ENCODE measurements at places on chromosomes 2 and 18.

- DNase-seq = no peak
These were observed 43.3 kb upstream of the LDLRAD4 start for GRCh38 chr18:13175266-13175665.

GRCh38 chr2:24793761-24794435, 673 bp downstream of the CENPO start:
- DNase-seq = peak; percentile 71

- DNase-seq = no peak
These were observed 4.7 kb upstream of the STAT1 start for GRCh38 chr2:191018643-191019119.

GRCh38 chr2:38850045-38850444, 25.7 kb downstream of the DHX57 start:
- no peak for DNase-seq

DNA sequence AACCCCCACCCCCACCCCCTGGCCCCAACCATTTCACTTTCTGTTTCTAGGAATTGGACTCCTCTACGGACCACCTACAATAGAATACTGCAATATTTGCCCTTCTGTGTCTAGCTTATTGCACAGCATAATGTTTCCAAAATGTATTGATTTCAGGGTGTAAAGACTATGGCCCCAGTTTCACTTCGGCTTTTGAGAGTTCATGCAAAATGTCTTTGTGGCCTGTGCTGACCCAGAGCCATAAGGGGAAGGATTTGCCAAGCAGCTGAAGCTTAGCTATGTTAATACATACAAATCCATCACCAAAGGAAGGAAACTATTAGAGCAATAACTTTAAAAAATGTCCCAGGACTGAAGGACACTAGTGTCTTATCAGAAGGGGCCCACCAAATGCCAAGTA, 11.2 kb upstream of the ATP9B start:
- no peak for DNase-seq

DNA sequence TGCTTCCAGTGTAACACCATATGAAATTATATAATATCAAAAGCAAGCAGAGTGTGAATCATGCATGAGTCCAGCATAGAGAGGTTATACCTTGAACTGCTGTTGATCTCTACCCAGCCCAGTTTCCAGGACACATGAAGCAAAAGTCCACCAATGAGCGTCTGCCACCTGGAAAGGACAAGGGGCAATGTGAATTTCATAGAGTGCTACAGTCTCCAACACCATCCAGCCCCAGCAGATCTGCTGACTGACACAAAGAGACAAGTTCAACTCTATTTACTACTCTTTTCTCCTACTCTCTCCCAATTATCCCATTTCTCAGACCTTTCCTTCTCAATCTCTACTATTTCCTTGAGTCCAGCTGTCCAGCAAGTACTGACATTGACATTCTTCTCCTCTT, 31.8 kb upstream of the RIOK3 start:
- no peak for DNase-seq

DNA sequence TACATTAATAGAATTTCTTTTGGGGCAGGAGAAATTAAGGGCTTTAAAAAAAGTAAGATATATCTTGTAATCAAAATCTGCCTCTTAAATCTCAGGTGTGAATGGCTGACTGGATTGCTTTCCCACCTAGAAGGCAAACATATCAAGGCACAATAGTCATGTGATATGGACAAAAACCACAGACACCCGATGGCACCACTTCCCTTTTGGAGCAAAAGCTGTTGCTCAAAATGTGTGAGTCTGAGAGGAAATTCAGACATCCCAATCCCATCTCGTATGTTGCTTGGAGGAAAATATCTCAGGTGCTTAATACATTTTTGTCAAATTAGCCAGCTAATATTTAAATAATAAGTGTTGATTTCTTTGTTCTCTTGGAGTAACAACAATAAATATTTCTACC, 120.7 kb downstream of the KCNF1 start:
- DNase-seq = no peak

GRCh38 chr2:239412905-239413603, 12.2 kb upstream of the HDAC4 start:
- no peak for DNase-seq

- no peak for DNase-seq
These were observed 23.4 kb downstream of the BCL11A start for GRCh38 chr2:60529785-60530627.

- DNase-seq = peak; percentile 87
These were observed 118.9 kb upstream of the CTNNA2 start for GRCh38 chr2:79393806-79394484.
